DMS 273 treated with DMSO at 0.1 percent for 48 hours (cell line): ENCODE measurements at places on chromosomes 1 and 21.

- DNase-seq, result no peak
These were observed 2.4 kb downstream of the PTPN14 start for GRCh38 chr1:214548988-214549387.

DNA sequence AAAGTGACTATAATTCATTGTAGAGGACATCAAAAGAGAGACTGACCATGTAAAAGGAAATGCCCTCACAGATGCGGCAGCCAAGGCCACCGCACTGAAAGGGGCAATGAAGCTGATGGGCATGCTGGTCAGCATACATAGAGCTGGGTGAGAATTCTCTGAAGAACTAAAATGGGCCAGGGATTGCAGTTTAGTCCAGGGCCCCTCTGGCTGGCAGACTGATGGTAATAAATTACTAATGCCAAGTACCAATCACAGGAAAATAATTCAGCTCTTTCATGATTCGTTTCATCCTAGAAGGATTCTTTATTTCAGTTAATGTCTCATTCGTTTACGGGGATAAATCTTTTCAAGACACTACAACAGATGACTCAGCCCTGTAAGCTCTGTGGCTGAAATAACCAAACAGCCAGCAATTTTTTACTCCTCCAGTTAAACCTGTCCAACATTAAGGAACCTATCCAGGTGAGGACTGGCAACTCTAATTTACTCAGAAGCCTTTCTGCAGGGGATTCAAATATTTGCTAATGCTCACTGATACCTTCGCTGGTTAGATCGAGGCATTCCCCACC, 56.9 kb upstream of the MAP1LC3C start:
- no peak for DNase-seq

DNA sequence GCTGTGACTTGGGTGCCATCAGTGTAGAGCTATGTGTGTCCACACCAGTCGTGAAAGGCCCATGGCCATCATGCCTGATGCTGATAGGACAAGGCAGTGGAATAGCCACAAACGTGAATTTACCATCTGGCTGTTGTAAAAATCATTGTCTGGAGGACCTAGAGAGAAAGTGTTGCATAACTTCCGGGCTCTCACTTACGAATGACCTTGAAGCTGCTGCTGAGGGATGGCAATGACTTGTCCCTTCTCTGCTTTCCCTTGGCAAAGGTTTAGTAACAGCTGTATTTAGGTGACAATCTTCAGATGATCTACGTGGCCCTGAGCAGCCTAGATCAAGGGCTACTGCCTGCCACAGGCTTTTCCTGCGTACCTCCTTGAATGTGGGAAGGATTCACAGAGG, 5.8 kb downstream of the ATP1B1 start:
- no peak for DNase-seq

- DNase-seq, result no peak
These were observed 16.0 kb downstream of the LCK start for GRCh38 chr1:32266921-32267591.

- no peak for DNase-seq
These were observed 869 bp downstream of the KCNA3 start for GRCh38 chr1:110673805-110674336.

DNA sequence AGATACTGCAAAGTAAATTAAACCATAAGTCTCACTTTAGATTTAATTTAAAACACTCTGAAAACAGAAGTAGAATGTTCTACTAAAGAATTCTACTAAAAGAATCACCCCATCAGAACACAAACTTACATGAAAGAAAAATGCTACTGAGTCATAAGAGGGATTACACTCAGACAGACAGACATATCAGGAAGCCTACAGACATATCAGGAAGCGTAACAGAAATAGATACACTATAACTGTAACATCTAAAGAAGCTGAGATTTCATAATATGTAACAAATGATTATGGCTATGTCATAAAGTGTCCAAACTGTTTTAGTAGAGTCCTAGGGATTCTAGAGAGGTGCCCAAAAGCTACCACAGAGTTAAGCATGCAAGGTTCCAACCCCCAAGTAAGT, 23.9 kb downstream of the FOXJ3 start:
- DNase-seq, result no peak

DNA sequence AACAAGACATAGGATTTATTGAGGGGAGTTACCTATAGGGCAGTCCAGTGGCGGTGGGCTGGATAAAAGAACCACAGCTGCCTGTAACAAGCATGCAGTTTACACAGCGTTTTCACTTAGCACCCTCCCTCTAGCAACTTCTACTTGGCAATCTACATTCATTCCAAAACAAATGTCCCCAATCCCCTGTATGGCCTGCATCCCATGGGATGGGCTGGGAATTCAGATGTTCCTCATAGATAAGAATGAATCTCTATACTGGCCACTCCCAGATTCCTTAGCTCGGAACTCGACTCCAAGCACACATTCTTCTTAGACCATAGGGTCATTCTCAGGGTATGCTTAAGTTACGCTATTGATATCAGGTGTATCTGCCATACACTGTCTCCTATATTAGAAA, 33.3 kb downstream of the PCP4 start:
- no peak for DNase-seq

DNA sequence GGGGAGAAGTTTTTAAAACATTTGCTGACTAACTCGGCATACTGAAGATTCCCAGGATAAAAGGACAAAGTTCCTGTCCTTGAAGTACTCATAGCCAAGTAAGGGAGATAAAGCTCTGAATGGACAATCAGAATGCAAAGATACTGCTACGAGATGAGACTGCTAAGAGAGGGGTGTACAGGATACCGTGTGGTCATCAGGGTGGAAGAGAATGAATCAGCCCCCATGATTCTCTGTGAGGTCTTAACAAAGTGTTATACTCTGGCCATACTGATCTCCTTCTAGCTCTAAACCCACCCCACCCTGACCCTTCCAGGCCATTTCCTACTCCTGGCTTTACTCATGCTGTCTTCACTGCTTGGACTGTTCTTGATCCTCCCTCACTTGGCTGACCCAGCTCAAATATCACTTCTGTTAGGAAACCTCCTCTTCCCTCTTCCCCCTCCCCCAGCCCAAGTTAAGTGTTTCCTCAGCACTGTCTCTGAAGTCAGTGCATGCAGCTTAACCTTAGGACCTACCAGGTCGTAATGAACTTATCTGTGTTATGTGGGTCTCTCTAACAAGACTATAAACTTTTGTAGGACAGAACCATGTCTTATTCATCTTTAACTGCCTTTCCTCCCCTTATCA, 15.8 kb upstream of the MAGOH start:
- DNase-seq, result no peak
